ENCODE measurements at places on chromosomes 2 and 18.

DNA sequence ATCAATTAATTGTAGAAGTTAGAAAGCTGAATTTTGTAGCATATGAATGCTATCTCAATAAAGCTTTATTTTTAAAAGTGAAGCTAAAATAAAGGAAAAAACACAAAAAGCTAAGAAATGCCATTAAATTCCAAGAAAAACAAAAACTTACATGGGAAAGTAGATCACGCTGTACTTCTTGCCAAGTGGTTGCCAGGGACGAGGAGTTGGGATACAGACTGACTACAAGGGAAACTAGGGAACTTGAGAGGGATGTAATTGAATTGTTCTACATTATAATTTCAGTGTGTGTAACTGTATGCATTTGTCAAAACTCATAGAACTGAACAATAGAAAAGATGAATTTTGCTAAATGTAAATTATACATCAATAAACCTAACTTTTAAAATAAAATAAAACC is 108.1 kb downstream of the DYM start:
- no peak for DNase-seq

DNA sequence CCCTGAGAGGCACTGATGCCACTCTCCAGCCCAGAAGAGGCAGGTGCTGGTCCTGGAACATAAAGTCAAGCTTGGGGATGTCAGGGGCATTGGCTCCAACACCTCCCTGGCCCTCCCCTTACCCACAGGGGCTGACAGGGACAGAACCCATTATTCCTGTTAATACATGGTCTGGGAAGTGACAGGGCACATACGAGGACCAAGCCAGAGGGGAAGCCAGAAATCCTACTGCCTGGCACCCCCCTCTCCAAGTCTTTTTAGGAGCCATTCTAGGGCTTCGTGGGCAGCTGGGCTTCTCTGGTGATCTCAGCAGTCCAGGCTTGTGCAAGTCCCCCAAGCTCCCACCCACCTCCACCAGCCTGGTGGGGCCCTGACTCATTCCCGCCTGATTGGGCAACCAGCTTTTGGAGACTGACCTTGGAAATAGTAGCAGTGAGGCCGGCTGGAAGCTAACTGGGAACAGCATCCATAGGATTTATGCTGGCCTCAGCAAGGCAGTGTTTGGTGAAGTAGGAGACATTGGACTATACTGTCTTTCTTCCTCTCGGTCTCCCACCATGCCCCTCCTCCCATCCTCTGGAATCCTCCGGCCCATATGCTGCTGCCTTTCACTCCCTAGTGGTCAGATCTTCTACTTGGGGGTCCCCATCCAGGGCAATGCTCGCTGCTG is 86.4 kb upstream of the HK2 start:
- DNase-seq: peak; percentile 94

DNA sequence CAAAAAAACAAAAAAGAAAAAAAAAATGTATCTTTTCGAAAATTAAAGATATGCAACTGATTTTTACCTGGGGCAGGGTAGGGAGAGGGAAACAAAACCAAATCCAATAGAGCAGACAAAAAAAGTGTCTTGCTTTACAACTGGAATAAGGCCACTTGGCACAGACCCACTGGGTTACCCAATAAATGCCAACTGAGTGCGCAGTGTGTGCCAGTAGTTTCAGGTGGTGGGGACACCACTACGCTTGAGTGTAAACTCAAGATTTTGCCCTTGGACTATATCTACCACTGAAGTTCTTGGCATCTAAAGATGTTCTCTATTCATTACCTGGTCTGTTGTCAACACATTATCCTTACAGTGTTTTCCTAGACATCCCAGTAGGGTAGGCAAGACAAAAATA is 16.3 kb downstream of the VPS4B start:
- no peak for DNase-seq

DNA sequence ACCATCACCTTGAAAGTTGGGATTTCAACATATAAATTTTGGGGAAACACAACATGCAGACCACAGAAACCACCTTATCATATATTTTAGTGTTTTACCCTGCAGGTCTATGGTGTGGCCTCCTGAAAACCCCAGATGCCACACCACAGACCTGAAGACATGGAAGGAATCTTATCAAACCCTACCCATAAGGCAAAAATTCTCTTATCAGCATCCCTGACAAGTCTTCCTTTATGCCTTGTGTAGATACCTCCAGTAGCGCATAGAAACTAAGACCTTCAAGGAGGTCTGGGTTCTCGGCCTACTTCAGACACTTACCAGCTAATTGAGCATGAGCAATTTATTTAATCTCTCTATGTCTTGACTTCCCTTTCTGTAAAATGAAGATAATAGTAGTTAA is 59.1 kb upstream of the SLC14A2 start:
- no peak for DNase-seq

DNA sequence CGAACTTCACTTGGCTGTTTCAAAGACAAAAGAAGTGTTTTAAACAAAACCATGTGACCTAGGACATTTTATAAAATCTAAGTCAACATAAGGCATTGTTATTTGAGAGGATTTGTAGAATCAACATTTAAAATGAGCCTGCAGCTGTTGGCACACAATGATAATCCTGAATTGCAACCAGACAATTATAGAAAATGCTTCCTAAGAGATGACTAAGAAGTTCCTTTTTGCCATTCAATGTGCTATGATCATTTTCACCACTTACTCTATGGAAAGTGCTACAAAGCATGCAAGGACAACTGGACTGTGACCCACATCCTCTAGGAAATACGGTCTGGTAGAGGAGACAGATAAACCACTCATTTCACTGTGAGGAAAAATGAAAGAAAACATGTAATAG is 246.4 kb downstream of the CDH20 start:
- DNase-seq: no peak

All from inflammatory macrophage treated with lipopolysaccharide for 1 hour (primary cell).